Renal pelvis (tissue), 12 donors: ENCODE measurements at places on chromosomes 4 and X. TPM values are rescaled to one million over a fixed set of nuclear protein-coding genes. Genes with fewer than 3 reads are reported as not detected.

DNA sequence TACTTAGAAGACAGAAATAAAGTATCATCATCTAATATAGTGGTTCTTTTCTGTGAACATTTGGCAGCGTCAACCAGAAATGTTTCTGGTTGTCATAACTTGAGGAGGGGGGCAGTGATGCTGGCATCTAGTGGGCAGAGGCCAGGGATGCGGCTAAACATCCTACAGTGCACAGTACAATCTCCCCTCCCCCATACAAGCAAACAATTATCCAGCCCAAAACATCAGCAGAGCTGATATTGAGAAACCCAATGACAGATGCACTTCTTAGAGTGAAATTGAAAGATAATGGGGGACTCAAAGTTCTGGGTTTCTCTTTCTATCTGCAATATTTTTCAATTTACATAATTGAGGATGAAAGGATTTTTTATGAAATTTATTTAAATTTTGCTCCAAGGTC is 1.9 kb upstream of the EIF1AX start:
- no peak for DNase-seq

- DNase-seq: no peak
Measured at GRCh38 chr4:164442180-164442579, 311.8 kb upstream of the SMIM31 start.

DNA sequence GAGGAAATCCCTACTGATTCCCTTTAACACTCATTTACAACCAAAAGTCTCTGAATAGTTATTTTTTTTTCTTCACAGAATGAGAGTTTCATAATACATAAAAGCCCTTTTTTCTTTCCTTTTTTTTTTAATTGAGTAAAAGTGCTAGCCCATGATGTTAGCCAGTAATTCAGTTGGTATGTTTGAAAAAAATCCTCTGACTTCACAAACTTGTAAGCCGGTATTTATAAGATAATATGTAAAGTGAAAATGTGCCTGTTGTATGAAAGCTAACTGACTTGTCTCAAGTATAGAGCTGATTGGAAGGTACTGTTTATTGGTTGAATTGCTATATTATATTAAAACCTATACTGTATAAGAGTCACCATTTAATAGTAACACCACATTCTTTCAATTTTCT is 70.2 kb upstream of the NEIL3 start:
- DNase-seq: no peak

DNA sequence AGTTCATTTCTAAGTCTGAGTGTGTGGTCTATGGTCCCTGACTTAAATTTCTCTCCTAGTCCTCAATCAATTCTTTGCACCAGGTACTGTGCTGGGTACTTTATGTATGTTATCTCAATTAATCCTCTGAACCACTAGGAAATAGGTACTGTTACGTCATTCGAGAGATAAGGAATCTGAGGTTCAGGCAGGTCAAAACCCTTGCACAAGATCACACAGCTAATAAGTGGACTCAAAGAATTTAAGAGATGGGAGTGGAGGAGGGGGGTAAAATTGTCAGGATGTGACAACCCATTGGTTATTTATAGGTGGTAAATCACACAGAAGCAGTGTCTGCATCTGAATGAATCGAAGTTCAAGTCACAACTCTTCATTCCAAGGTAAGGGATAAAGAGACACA is 169.4 kb downstream of the EFHC2 start:
- DNase-seq: no peak

DNA sequence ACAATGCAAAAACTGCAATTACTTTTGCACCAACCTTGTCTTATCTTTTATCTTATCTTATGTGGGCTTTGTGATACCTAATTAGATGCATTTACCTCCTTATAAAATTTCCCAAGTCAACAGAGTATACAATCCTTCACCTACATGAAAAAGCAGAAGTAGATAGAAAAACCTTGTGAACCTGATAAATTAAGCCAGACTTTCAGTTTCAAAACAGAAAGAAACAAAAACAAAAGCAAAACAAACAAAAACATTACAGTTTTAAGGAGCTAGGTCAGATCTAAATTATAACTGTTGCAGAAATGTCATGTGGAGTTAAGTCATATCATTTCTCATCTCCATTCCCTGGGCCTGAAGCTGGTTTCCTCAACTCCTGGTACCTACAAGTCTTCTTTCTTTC is 24.9 kb upstream of the CXXC4 start:
- DNase-seq: no peak

DNA sequence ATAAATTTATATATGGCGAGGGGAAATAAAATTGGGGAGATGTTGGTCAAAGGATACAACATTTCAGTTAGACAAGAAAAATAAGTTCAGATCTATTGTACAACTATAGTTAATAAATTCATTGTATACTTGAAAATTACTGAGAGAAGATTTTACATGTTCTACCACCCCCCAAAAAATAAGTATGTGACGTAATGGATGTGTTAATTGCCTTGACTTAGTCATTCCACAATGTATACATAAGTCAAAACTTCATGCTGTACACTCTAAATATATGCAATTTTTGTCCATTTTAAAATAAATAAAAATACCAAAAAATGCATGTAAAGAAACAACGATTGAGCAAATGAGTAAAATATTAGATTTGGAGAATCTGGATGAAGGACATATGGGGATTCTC is 1.8 kb downstream of the USP11 start:
- no peak for DNase-seq

DNA sequence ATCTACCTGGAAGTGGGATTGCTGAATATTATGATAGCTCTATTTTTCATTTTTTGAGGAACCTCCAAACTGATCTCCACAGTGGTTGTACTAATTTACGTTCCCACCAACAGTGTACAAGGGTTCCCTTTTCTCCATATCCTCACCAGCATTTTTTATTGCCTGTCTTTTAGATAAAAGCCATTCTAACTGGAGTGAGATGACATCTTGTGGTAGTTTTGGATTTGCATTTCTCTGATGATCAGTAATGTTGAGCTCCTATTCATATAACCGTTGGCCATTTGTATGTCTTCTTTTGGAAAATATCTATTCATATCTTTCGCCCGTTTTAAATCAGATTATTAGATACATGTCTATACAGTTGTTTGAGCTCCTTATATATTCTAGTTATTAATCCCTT is 101.8 kb downstream of the RASGEF1B start:
- no peak for DNase-seq

GRCh38 chr4:123787512-123788080 is 391.0 kb downstream of the SPRY1 start:
- DNase-seq: no peak

- no peak for DNase-seq
Measured at GRCh38 chrX:31847773-31848172, 775.9 kb upstream of the FTHL17 start.

DNA sequence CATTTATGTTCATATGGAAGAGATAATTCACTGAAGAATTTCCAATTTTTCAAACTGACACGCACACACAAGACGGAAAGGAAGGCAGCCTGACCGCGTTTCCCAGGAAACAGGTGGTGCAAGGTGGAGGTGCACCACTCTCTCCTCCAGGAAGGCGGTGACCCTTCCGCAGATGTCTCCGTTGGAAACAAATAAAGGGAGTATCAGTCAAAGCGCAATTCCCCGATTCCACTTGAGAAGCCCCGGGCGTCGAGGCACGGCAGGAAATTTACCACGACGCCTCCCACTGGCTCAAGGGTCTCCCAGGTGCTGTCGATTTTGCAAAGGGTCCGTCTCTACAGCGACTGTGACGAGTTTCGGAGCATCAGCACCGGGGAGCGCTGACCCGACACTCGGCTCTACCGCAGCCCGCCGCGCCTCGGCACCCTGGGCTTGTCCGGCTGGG is 770 bp upstream of the TIGD2 start:
- DNase-seq: no peak

DNA sequence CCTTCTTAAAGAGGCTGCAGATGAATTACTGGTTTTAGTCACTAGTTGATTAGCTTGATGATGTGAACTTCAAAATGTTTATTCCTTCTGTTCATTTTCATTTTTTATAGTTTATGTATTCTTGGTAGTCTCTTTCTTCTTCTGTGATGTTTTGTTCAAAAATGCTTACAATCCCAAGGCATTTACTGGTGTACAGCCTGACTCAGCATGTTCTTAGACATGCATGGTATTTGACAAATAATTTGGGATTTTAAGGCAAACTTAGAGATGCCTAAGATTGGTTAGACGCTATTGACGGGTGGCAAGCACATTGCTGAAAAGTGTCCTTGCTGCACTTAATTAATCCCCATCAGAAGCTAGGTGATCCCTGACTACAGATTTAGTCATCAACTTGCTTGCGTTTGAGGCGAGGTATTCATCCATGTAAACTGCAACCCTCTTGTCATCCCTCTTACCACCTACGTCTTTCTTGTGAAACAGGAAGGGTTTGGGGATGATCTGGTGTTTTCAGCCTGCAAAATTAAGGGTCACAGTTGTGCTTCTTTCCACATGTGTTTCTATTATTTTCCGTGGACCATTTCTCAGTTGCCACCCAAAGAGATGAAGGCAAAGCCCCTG is 331.8 kb downstream of the DKK2 start:
- no peak for DNase-seq

DNA sequence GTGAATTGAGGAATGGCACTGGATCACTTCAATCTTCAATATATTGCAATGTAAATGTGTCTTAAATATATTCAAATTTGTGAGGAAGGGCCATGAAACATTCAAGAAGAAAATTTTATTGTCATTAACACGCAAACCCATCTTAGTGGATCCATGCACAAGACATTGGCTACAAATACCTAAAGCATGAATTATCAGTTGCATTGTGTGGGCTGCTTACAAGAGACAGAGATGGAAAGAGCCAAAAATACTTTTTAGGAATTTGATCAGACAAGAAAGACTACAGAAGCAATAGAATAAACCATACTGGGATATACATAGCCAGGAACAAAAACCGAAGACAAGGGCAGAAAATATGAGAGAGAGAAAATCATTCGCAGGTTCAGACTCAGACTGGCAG is 616.2 kb upstream of the GRIA3 start:
- no peak for DNase-seq

DNA sequence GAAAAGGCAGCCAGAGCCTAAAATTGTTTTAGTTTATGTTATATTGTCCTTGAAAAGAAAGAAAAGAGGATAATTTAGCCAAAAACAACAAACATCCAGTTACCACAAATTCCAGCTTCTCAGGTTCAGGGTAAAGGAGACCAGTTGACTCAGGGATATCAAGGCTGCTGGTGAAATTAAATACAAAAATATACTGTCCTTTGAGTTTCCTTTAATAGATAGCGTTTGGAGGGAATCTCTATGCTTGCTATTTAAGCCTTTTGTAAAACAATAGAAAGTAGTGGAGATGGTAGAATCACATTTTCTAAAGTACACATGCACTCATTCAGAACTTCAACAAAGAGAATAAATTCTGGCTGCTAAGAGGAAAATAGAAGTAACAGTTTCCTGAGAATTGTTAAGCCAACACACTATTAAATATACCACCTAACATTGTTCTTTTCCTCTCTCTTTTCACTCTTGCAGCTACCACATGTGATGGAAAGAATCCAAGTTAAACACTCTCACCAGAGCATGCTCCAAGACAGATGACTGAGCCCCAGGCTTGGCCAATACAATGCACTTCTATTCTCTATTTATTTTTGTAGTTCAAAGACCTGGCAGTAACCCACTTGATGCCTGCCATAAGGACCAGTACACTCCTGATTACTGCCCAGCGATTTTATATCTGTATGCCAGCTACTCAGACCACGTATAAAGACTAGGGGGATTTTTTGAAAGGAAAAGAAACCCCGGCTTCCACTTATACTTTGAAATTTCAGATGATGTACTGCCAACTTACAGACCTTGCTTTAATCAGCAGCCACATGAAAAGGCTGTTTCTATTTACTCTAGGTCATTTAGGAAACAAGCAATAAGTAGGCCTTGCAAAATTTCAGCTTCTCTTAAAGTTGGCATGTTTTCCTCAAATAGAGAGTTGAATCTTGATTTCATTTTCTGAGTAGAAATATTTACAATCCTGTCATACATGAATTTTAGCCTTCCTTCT is 756.9 kb downstream of the FAT4 start:
- no peak for DNase-seq

- no peak for DNase-seq
Measured at GRCh38 chr4:1168191-1169101, 3.9 kb downstream of the SPON2 start.

DNA sequence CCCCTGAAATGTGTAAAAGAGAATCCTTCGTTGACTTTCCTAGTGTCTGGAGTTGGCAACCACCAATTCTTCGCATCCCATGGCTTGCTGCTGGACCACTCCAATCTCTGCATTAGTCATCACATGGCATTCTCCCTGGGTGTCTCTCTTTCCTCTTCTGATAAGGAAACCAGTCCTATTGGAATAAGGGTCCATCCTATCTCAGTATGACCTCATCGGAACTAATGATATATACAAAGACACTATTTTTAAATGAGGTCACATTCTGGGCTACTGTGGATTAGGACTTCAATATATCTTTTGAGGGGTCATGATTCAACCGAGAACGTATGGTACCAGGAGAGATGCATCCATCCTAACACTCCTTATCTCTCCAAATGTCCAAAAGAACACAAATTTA is 259.1 kb upstream of the CPEB2 start:
- no peak for DNase-seq

DNA sequence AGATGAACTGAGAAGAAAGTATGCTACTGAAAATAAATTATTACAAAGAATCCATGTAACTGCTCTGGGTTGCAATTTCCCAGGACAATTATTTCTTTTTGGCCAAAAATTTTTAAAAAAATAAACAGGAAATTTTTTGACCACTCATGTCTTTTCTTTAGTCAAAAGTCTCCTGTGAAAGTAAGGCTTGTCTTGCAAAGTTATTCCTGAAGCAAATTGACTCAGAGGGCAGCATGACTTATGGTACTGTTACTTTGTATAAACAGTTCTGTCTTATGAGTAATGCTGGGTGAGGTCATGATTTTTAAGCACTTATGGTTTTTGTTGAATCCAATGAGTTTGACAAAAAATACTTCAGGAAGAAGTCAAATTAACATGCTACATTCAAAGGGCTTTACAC is 292.8 kb upstream of the ARSJ start:
- DNase-seq: no peak

- DNase-seq: no peak
Measured at GRCh38 chrX:12411831-12412230, 273.6 kb downstream of the FRMPD4 start.

GRCh38 chrX:17521871-17522693 is 147.1 kb downstream of the NHS start:
- no peak for DNase-seq

GRCh38 chrX:124229374-124229773 is 103.1 kb upstream of the TEX13D start:
- DNase-seq: no peak

DNA sequence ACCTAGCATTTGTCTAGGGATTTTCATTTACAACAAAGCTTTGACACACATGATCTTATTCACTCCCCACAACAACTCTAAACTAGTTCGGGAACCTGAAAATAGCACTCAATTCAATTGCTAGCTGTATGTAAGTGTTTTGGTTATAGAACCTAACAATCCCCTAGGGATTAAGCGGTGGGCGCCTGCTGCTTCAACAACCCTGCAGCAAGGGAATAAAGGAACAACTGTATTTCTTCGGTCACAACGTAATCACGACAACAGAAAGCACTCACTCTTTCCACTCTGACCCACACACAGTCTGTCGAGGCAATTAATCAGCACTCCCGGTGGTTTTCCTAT is 674 bp upstream of the DIAPH2 start:
- DNase-seq: no peak

Gene XAGE3
- polyA plus RNA-seq: not detected

Gene UGT2A1
- polyA plus RNA-seq: 17.1 TPM

Gene FAM199X
- 38.7 TPM for polyA plus RNA-seq

Gene PAGE5
- not detected for polyA plus RNA-seq

Gene GPRIN3
- polyA plus RNA-seq: 7.0 TPM

Gene ADAM29
- 0.09 TPM for polyA plus RNA-seq

Gene COL25A1
- polyA plus RNA-seq: 13.6 TPM

Gene KLHL13
- polyA plus RNA-seq: 73.1 TPM

Gene RBMXL3
- polyA plus RNA-seq: not detected

Gene MUC7
- 0.13 TPM for polyA plus RNA-seq

Gene DIPK2B
- 9.6 TPM for polyA plus RNA-seq
